ENCODE measurements at places on chromosomes 13 and 19.

GRCh38 chr19:48393559-48394330, at the start of gene GRIN2D:
Gene GRIN2D (plus strand): TSS chr19:48393668. CDS start chr19:48398393, 4,725 bp downstream.
- DNase-seq: no peak

GRCh38 chr13:27592865-27593264, 27.5 kb downstream of the LNX2 start:
- DNase-seq: no peak

DNA sequence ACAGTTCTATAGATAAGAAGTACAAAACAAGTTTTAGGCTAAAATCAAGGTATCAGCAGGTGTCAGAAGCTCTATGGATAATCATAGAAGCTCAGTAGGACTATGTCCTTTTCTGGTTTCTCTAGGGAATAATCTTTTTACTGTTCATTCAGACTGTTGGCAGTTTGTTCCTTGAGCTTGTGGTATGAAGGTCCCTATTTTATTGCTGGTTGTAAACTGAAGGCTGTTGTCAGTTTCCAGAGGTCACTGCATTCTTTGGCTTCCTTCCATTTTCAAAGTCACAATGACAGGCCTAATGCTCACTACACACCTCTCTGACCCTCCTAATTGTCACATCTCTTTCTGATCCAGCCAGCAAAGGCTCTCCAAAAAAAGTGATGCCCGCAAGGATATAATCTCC, 337.9 kb upstream of the EDNRB start:
- DNase-seq: no peak

- no peak for DNase-seq
Observed at GRCh38 chr19:40693150-40693788, 2.8 kb upstream of the NUMBL start.

DNA sequence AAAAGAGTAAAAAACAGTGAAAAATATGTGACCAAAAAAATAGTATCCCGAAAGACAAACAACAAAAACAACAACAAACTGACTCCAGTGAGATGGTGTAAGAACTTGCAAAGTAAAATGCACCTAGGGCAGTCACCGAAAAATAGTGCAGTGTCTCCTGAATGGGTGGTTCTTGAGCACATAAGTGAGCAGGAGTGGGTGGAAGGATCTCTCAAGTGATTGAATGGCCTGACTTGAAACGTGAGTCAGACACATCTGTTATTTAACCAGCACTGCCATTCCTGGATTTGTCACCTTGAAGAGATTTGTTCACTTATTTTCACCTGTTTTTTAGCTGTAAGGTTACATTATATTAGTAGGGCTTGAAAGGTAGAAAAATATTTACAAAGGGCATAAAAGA, 3.5 kb downstream of the ZNF738 start:
- DNase-seq: no peak

GRCh38 chr13:38366954-38367645, 17.4 kb downstream of the UFM1 start:
- no peak for DNase-seq

DNA sequence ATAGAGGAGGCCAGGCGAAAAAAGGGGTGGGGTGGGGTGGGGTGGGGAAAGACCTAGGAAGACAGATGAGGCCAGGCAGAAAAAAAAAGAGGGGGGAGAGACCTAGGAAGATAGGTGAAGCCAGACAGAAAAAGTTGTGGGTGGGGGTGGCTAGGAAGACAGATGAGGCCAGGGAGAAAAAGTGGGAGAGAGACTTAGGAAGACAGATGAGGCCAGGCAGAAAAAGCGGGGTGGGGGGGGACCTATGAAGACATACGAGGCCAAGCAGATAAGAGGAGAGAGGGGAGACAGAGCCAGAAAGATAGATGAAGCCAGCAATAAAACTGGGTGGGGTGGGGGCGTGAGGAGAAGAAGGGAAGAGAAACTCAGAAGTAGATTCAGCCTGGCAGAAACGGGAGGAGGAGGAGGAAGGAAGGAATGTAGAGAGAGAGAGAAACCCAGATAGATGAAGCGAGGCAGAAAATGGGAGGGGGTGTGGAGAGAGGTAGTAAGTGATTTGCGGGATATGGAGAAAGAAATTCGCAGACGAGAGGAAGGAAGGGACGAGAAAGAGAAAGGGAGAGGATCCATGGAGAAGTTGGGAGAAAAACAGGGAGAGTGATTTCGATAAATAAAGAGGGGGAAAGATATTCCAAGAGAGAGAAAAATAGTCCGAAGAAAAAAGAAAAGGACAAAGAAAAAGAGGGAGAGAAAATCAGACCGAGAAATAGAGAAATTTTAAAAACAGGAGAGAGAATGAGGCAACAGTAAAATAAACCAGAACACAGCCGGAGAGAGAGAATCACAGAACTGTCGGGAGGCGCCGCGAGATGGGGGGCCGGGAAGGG, 12.2 kb upstream of the CACNG6 start:
- no peak for DNase-seq

DNA sequence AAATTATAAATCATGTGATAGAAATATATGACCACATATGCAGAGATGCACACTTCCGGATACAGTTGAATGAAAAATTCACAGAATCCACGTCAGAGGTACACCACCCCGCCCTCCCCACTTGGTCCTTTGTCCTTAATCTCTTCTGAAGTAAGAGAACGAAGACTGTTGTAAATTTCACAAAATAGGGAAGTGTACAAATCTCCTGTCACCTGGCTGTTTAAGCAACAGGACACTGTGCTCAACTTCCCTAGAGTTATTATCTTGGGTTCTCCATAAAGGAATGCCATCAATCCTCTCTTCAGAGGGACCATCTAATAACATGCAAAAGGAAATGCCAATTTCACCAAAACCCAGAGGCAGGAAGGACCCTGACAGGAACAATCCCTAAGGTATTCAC, 10.5 kb upstream of the CEACAM6 start:
- DNase-seq: no peak

DNA sequence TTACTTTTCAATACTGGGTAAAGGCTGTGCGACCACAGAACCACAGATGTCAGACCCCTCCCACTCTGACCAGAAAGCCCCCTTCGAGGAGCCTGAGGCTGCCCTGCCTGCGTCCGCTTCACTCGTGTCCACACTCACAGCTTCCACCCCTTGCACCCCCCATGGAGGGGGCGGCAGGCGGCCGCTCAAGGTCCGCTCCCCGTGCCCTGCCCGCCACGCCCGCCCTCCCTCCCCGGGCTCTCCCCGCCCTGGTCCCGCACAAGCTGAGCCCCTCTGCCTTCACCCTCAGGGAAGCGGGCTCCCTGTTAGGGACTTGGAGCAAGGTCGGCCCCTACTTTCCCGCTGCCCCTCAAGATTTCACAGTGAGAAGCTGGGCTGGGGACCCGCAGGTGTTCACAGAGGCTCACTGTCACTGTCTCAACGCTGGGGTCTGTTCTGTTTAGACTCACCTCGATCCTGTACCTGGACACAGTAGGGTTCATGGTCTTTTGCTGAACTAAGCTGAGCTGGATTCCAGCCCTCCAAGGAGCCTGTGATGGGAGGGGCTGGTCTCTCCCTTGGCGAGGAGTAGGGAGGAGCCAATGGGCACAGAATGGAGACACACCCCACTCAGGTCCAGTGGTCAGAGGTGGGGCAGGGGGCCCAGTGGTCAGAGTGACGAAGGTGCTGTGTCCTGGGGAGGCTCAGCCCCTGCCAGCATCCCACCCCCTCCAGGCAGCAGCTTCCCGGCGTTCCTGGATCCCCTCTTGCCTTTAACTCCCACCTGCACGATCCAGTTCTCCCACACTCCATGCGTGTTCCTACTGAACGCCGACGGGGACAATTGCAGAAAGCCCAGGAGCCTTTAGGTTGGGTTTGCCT, 69.5 kb downstream of the SPACA7 start:
- no peak for DNase-seq

DNA sequence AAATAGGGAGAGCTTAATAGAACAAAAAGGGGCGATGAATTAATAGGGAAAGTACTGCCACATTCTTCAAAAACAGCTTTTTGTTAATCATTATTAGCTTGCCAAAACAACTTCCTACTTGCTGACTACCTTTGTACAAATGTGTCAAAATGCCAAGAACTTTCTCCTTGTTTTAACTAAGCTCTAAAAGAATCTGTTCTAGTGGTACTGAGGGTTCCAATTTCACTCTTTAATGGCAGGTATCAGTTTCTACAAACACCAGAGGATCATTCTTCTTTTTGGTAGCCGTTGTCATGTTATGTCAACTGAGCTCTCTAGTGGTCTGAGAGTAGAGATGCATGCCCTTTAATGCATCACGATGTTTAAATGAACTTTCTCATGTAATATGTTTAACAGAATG, 29.4 kb upstream of the FBXL3 start:
- DNase-seq: no peak

DNA sequence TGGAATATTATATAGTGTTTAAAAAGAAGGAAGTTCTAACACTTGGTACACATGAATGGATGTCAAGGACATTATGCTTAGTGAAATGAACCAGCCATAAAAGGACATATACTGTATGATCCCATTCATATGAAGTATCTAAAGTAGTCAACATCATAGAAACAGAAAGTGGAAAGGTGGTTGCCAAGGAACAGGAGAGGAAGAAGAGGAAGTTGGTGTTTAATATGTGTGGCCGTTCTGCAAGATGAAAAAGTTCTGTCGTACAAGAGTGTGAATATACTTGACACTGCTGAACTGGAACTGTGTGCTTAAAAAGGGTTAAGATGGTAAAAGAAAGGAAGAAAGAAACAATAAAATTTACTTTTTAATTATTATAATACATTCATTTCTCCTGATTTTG, 33.1 kb upstream of the C1QTNF9 start:
- DNase-seq: peak; percentile 58

DNA sequence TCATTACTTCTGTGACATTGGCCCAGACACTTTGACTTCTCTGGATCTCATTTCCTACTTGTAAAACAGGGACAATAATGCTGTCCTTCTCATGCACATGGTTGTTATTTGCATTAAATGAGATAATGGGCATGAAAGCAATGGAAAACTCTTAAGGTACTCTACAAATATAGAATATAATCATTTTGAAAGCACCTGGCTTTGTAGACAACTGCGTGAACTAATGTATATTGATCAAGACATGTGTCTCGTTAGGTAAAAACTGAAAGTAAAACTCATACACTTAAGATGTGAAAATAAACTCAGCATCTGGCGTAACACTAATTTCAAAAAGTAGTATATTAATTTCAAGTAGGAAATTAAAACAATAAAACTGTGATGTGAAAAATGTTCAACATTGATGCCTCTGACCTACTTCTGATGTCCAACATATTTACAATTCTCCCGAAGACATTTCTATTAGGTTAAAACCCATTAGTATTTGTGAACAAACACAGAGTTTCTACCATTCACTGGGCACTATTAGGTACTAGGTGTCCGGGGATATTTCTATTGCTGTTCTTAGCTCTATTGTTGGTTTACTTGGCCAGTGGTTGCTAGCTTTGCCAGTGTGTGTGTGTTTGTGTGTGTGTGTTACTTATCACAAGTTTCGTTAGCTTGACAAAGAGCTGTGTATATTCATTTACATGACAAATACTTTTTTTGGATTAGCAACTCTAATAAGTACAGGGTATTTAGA, 220.5 kb downstream of the KCNRG start:
- DNase-seq: no peak

DNA sequence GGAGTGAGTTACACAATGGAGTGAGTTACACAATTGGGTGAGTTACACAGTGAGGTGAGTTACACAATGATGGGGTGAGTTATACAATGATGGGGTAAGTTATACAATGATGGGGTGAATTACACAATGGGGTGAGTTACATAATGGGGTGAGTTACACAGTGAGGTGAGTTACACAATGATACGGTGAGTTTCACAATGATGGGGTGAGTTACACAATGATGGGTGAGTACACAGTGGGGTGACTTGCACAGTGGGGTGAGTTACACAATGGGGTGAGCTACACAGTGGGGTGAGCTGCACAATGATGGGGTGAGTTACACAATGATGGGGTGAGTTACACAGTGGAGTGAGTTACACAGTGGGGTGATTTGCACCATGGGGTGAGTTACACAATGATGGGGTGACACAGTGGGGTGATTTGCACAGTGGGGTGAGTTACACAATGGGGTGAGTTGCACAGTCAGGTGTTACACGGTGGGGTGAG, 52.5 kb upstream of the GAS6 start:
- DNase-seq: no peak

- DNase-seq: no peak
Observed at GRCh38 chr19:16372065-16372915, 47.7 kb downstream of the KLF2 start.

GRCh38 chr13:39656325-39656677, 839 bp downstream of the COG6 start:
- DNase-seq: peak; percentile 24

DNA sequence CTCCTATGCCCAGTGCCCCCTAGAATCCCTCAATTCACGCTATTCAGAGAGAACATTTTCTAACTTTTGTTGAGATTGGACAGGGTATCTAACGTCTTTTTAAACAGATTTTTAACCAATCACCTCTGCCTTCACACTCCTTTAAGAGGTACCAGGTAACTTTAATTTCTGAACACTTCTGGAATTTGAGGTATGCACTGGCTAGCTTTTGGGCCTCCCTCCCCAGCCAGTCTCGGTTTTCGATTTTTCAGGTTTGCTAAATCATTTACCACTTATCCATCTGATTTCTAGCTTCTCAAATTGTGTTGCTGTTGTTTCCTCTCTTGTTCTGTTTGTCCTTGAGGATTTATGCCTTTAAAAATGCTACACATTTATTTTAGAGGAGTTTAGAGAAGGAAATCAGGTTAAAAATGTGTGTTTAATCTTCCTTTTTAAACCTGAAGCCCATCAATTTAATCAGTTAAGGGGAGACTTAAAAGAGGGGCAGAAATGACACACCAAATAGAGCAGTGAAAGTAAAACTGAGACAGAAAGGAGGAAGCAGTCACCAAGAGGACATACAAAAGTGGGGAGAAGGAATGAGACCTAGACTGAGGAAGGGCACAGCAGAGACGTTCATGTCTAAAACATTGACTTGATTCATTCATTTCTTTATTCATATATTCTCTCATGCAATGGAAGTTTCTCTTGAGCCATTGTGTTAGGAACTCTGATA, 139.6 kb upstream of the HTR2A start:
- DNase-seq: peak; percentile 37
